ENCODE measurements at places on chromosomes 1 and 21. TPM values are rescaled to one million over a fixed set of nuclear protein-coding genes. Genes with fewer than 3 reads are reported as not detected.
A peak's percentile ranks its signal among the peaks of the same experiment; 100 is the strongest.

NTPCR gene
- total RNA-seq: 27.2 TPM

AQP10 gene
- total RNA-seq: not detected

DNA sequence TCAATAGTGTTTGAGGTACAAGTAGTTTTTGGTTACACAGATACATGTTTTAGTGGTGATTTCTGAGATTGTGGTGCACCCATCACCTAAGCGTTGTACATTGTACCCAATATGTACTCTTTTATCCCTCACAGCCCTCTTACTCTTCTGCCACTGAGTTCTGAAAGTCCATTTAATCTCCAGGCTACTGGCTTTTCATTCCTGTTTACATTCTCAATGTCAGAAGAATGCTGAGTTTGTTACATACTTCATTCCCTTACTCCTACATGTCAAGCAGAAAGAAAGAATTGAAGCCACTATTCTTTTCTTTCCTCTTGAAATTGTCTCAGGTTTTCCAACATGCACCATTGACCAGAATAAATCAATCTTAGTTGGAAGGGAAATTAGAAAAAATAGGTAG is 1565.9 kb downstream of the PLA2G4A start:
- no peaks in the 10 kb centered on the region for H3K36me3 ChIP-seq
- no peaks in the 10 kb centered on the region for H3K4me1 ChIP-seq
- no peak for DNase-seq
- no peaks in the 10 kb centered on the region for H3K27me3 ChIP-seq
- no peak overlapping the region for H3K27ac ChIP-seq

SZT2 gene
- 44.3 TPM for total RNA-seq

GRCh38 chr1:175154629-175155472 is 37.7 kb downstream of the KIAA0040 start:
- no peaks in the 10 kb centered on the region for H3K27me3 ChIP-seq
- no peaks in the 10 kb centered on the region for H3K36me3 ChIP-seq
- H3K4me1 ChIP-seq: no peaks in the 10 kb centered on the region
- H3K4me3 ChIP-seq: no peak overlapping the region
- peak; percentile 67 for DNase-seq
- no peak overlapping the region for H3K27ac ChIP-seq

SELENOF gene
- 109 TPM for total RNA-seq

KIAA1614 gene
- total RNA-seq: 2.3 TPM

SLC45A3 gene
- 1.6 TPM for total RNA-seq

- no peak for DNase-seq
- no peaks in the 10 kb centered on the region for H3K4me1 ChIP-seq
- no peak overlapping the region for H3K27ac ChIP-seq
Measured at GRCh38 chr1:178964469-178965330, 61.0 kb upstream of the FAM20B start.

GRCh38 chr1:37267111-37267835 is 207.1 kb upstream of the ZC3H12A start:
- H3K4me1 ChIP-seq: no peaks in the 10 kb centered on the region
- H3K27ac ChIP-seq: no peak overlapping the region
- H3K27me3 ChIP-seq: peaks cover 12% of the 10 kb centered on the region

TPTE gene
- not detected for total RNA-seq

- no peak overlapping the region for H3K4me3 ChIP-seq
- H3K27me3 ChIP-seq: no peaks in the 10 kb centered on the region
- no peak for DNase-seq
Measured at GRCh38 chr1:1215080-1215676, 1.2 kb upstream of the TNFRSF4 start.

GPR25 gene
- not detected for total RNA-seq

PROX1 gene
- 5.7 TPM for total RNA-seq

PCSK9 gene
- 0.15 TPM for total RNA-seq

- H3K4me3 ChIP-seq: no peak overlapping the region
- no peak overlapping the region for H3K27ac ChIP-seq
- no peaks in the 10 kb centered on the region for H3K27me3 ChIP-seq
- H3K4me1 ChIP-seq: no peaks in the 10 kb centered on the region
Measured at GRCh38 chr1:247295274-247295684, 36.4 kb downstream of the ZNF496 start.

SNX7 gene
- 22.6 TPM for total RNA-seq

- no peak overlapping the region for H3K4me3 ChIP-seq
- DNase-seq: no peak
- H3K27ac ChIP-seq: no peak overlapping the region
Measured at GRCh38 chr1:64675718-64676345, 69.0 kb upstream of the RAVER2 start.

GRCh38 chr1:23897083-23897482 is 16.1 kb downstream of the CNR2 start:
- H3K27ac ChIP-seq: no peak overlapping the region
- H3K36me3 ChIP-seq: no peaks in the 10 kb centered on the region
- DNase-seq: no peak
- H3K4me1 ChIP-seq: no peaks in the 10 kb centered on the region
- no peak overlapping the region for H3K4me3 ChIP-seq

RHD gene
- total RNA-seq: not detected

- H3K27ac ChIP-seq: peak overlapping the region; percentile 66
- DNase-seq: no peak
- H3K27me3 ChIP-seq: no peaks in the 10 kb centered on the region
- H3K4me3 ChIP-seq: no peak overlapping the region
Measured at GRCh38 chr1:21930080-21930571, 7.0 kb downstream of the HSPG2 start.

GRCh38 chr1:114113411-114114184 is 40.1 kb downstream of the SYT6 start:
- H3K27ac ChIP-seq: no peak overlapping the region
- no peaks in the 10 kb centered on the region for H3K36me3 ChIP-seq
- no peaks in the 10 kb centered on the region for H3K27me3 ChIP-seq
- H3K4me3 ChIP-seq: no peak overlapping the region
- no peak for DNase-seq

DNA sequence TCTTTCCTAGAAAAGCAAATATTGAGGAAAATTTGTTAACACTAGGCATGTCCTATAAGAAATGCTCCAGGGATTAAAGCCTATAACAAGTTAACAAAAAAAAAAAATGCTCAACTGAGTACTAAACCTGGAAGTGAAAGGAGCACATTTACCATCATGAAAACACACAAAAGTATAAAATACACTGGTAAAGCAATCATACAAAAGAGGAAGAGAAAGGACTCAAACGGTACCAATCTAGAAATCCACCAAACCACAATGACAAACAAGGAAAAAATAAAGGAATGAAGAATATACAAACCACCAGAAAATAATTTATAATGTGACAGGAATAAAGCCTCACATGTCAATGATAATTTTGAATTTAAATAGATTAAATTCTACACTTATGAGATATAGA is 21.2 kb downstream of the CD1E start:
- no peaks in the 10 kb centered on the region for H3K36me3 ChIP-seq
- H3K27ac ChIP-seq: no peak overlapping the region
- no peak for DNase-seq
- H3K4me3 ChIP-seq: no peak overlapping the region

GRCh38 chr1:207248544-207249198 is 72.8 kb upstream of the CD55 start:
- no peaks in the 10 kb centered on the region for H3K4me1 ChIP-seq
- H3K4me3 ChIP-seq: no peak overlapping the region
- no peak overlapping the region for H3K27ac ChIP-seq
- no peaks in the 10 kb centered on the region for H3K36me3 ChIP-seq

SNX27 gene
- 41.3 TPM for total RNA-seq

DNA sequence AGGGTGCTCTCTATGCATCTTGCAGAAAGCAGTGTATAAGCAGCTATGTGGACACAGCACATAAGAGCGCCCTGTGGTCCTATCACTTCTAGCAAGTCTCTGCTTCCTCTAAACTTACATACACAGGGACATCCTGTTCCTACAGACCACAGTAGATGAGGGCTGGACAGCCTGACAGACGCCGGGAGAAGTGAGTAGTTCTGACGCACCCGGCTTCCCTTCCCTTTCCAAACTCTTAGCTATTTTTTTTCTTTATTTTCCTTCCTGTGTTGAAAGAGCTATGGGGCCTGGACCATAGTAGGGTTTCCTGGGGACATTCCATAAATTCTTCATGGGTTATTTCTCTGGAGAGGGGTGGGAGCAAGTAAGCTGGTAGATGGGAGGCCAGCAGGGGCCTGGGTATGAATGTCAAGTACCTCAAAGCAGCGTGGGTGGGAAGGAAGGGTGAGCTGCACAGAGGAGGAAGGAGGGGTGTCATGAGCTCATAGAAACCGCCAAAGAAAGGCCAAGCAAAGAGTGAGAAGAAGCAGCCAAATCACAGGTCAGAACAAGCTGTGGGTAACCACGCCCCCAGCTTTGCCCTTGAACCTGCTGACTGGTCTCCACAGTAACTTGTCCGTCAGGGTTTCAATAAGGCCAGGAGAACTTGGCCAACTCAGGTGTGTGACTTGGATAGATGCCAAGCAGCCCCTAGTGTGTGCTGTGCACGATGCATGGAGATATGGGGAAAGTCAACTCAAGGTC is 36.6 kb downstream of the PLXNA2 start:
- H3K27me3 ChIP-seq: no peaks in the 10 kb centered on the region
- no peak overlapping the region for H3K4me3 ChIP-seq
- no peaks in the 10 kb centered on the region for H3K36me3 ChIP-seq
- peaks cover 14% of the 10 kb centered on the region for H3K4me1 ChIP-seq
- peak overlapping the region; percentile 66 for H3K27ac ChIP-seq

GRCh38 chr1:47725000-47725473 is 272.1 kb downstream of the TRABD2B start:
- no peaks in the 10 kb centered on the region for H3K36me3 ChIP-seq
- H3K27me3 ChIP-seq: peaks cover 35% of the 10 kb centered on the region
- DNase-seq: no peak
- H3K4me3 ChIP-seq: no peak overlapping the region

- no peak for DNase-seq
- H3K27ac ChIP-seq: no peak overlapping the region
- no peaks in the 10 kb centered on the region for H3K27me3 ChIP-seq
- H3K4me1 ChIP-seq: no peaks in the 10 kb centered on the region
- H3K4me3 ChIP-seq: no peak overlapping the region
Measured at GRCh38 chr1:97348599-97349265, 572.1 kb downstream of the DPYD start.

GRCh38 chr1:222927031-222927430 is 112.2 kb downstream of the DISP1 start:
- no peaks in the 10 kb centered on the region for H3K36me3 ChIP-seq
- H3K4me1 ChIP-seq: no peaks in the 10 kb centered on the region
- no peak overlapping the region for H3K4me3 ChIP-seq
- H3K27me3 ChIP-seq: no peaks in the 10 kb centered on the region
- H3K27ac ChIP-seq: no peak overlapping the region

DNA sequence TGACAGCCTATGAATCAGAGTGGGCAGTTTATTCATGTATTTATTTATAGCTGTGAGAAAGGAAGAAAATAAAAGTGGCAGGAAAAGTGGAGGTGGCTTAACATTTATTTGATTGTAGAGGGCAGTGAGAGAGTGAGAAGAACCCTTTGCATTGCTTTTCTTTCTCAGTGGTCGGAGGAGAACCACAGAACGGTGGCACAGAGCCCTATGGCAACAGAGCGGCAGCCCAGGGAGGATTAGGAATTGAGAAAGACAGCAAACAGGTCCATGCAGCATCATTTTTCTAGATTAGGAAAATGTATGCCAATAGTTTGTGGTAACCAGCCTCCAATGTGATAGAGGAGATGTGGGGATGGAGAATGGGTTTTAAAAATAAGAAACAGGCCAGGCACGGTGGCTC is 53.1 kb downstream of the NMNAT2 start:
- H3K36me3 ChIP-seq: no peaks in the 10 kb centered on the region
- DNase-seq: no peak
- H3K4me1 ChIP-seq: no peaks in the 10 kb centered on the region
- no peak overlapping the region for H3K4me3 ChIP-seq
- no peaks in the 10 kb centered on the region for H3K27me3 ChIP-seq

FLG2 gene
- not detected for total RNA-seq

DNA sequence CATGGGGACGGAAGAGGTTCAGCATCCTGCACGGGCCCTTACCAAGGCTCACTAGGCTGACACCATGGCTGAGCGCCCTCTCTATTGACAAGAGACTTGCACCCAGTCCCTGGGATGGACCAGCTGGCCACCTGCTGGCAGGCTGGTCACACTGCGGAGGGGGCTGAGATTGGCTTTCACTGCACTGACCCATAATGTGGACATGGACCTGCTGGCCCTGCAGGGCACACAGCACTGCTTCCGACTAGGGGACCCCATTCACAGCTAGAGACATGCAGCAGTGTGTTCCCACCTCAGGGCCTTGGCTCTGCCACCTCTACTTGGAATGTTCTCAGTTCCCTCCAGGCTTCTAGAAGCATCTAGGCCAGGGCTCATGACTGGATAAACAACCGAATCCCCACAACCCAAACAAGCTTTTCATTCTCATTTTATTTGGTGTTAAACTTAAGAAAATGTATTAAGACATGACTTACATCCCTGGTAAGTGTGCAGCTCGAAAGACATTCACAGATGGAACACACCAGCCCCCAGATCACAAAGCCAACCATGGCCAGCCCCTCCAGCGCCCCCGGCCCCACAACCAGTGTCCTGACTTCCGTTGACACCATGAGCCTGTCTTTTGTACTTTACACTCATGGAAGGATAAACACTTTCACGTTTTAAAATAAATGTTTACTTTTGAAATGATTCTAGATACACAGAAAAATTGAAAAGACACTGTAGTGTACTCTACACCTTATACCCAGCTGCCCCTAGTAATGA is 9.3 kb upstream of the SRARP start:
- H3K27me3 ChIP-seq: no peaks in the 10 kb centered on the region
- no peak for DNase-seq
- H3K4me1 ChIP-seq: no peaks in the 10 kb centered on the region
- no peaks in the 10 kb centered on the region for H3K36me3 ChIP-seq
- H3K4me3 ChIP-seq: no peak overlapping the region

DNA sequence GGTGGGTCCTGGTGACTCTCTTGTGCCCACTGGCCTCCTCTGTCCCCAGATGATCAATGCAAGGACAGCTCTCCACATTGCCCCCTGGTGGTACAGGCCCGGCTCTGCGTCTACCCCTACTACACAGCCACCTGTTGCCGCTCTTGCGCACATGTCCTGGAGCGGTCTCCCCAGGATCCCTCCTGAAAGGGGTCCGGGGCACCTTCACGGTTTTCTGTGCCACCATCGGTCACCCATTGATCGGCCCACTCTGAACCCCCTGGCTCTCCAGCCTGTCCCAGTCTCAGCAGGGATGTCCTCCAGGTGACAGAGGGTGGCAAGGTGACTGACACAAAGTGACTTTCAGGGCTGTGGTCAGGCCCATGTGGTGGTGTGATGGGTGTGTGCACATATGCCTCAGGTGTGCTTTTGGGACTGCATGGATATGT is 10.8 kb downstream of the ADAMTSL4 start:
- H3K36me3 ChIP-seq: no peaks in the 10 kb centered on the region
- DNase-seq: peak; percentile 79
- no peaks in the 10 kb centered on the region for H3K27me3 ChIP-seq
- peaks cover 48% of the 10 kb centered on the region for H3K4me1 ChIP-seq
- peak overlapping the region; percentile 57 for H3K4me3 ChIP-seq
- H3K27ac ChIP-seq: peak overlapping the region; percentile 100

KRTAP7-1 gene
- not detected for total RNA-seq

C1orf50 gene
- 10.8 TPM for total RNA-seq

TGFB2 gene
- total RNA-seq: 10.2 TPM

Data from breast epithelium (tissue), 4 donors.